Suprapubic skin (tissue), 4 donors: ENCODE measurements at places on chromosomes 7 and 10. TPM values are rescaled to one million over a fixed set of nuclear protein-coding genes. Genes with fewer than 3 reads are reported as not detected.

DNA sequence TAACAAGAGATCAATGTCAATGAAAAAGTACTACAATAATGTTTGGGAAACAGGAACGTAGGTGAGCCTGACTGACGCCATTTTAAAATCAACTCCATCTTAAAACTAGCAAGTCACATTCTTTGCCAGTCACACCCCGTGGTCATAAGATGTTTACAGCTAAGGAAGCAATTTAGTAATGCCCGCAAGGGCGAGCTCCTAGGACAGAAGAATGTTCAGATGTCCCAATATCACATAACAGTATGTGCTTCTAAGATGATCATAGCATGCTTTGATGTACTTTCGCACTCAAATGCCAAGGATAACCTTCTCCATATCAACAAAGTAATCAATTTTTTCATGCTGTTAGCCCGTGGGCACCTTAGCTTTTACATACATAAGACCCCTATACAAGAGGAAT lies 113.8 kb upstream of the EGFR start:
- H3K27me3 ChIP-seq: no peaks in the 10 kb centered on the region
- H3K4me3 ChIP-seq: no peak overlapping the region
- no peaks in the 10 kb centered on the region for H3K4me1 ChIP-seq
- H3K27ac ChIP-seq: peak overlapping the region; percentile 59
- no peak for DNase-seq
- H3K36me3 ChIP-seq: no peaks in the 10 kb centered on the region

DNA sequence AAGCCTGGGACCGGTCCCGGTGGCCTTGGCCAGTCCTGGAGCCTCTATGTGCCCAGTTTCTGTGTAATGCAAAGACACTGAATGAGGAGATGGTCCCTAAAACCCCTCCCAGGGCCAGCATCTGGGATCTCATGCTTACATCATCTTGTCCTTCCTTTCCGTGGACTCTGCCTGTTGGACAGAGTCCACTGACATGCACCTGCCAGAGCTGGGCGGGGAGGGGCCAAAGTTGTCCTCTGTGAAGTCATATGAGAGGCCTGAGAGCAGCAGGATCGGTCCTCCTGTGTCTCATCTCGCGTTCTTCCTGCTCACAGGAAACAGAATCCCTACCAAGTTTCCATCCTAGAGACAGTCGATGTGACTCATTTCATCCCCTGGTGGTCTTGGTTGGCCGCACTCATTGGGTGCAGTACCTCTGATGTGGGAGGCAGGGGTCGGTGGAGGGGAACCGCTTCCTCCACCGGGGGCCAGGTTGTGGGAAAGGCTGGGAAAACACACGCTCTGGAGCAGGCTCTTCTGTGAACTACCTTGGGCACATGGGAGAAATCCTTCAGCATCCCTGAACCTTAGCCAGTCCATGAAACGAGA lies 389.6 kb upstream of the PODXL start:
- DNase-seq: no peak
- H3K27me3 ChIP-seq: peaks cover 25% of the 10 kb centered on the region
- no peak overlapping the region for H3K27ac ChIP-seq
- H3K36me3 ChIP-seq: no peaks in the 10 kb centered on the region
- H3K4me1 ChIP-seq: peaks cover 34% of the 10 kb centered on the region
- no peak overlapping the region for H3K4me3 ChIP-seq

GRCh38 chr7:83648464-83649241 lies at the start of gene SEMA3E:
Gene SEMA3E (minus strand): TSS chr7:83649139.
- H3K36me3 ChIP-seq: no peaks in the 10 kb centered on the region
- DNase-seq: peak; percentile 55
- H3K27me3 ChIP-seq: no peaks in the 10 kb centered on the region
- H3K27ac ChIP-seq: peak within 1 kb of the TSS; percentile 34

The C7orf33 gene
- total RNA-seq: not detected

The NME8 gene
- not detected for total RNA-seq

- no peak overlapping the region for H3K27ac ChIP-seq
- no peaks in the 10 kb centered on the region for H3K4me1 ChIP-seq
- H3K27me3 ChIP-seq: no peaks in the 10 kb centered on the region
Observed at GRCh38 chr10:132365102-132365501, 31.9 kb upstream of the PWWP2B start.

DNA sequence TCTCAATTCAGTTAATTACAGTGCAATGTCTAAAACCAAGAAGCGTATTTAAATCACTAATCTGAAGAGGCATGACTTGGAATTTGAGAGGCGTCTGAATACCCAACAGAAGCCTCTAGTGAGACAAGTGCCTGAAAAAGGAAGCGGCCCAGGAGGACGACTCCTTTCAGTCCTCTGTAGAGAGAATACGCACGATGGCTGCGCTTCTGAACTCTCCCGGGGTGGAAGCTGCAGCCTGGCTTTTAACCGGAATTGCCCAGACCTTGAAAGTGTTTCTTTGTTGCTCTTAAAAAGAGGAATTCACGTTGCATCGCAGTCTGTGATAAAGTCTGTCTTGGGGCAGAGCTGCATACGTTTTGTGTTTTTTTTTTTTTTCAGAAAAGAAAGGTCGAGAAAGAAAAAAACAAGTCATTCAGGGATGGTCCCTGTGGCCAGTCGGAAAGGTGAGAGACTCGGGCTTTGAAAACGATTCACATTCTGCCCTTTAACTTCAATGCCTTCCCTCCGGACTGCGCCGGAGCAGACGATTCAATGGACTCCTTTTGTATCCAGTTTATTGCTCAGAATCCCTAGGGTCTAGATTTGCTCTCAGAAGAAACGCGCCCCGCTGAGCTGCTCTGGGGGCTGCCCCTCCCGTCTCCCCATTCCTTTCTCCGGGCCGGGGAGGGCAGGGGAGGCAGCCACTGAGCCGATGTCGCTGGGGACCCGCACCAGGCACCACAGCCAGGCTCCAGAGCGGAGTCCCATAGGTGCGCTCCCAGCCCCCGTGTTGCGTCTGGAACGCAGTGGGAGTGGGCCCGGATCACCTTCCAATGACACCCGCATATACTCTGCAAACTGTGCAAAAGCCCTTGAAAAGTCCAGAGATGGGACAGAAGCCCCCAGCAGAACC lies 994 bp upstream of the PTF1A start:
- no peak overlapping the region for H3K27ac ChIP-seq
- peaks cover 21% of the 10 kb centered on the region for H3K4me1 ChIP-seq
- DNase-seq: no peak
- H3K4me3 ChIP-seq: no peak overlapping the region

The GRID2IP gene
- total RNA-seq: 0.64 TPM

The PCLO gene
- total RNA-seq: 6.1 TPM

The CALML5 gene
- total RNA-seq: 1,788 TPM

GRCh38 chr7:117296066-117296465 lies 26.8 kb downstream of the WNT2 start:
- DNase-seq: no peak
- no peaks in the 10 kb centered on the region for H3K4me1 ChIP-seq

The EVX1 gene
- total RNA-seq: not detected

The GIMAP7 gene
- 10.8 TPM for total RNA-seq

- no peak overlapping the region for H3K27ac ChIP-seq
- H3K4me3 ChIP-seq: no peak overlapping the region
- peaks cover 3% of the 10 kb centered on the region for H3K4me1 ChIP-seq
- DNase-seq: no peak
- H3K27me3 ChIP-seq: no peaks in the 10 kb centered on the region
Observed at GRCh38 chr7:156969972-156970420, 20.5 kb downstream of the NOM1 start.

The TLX1 gene
- not detected for total RNA-seq

DNA sequence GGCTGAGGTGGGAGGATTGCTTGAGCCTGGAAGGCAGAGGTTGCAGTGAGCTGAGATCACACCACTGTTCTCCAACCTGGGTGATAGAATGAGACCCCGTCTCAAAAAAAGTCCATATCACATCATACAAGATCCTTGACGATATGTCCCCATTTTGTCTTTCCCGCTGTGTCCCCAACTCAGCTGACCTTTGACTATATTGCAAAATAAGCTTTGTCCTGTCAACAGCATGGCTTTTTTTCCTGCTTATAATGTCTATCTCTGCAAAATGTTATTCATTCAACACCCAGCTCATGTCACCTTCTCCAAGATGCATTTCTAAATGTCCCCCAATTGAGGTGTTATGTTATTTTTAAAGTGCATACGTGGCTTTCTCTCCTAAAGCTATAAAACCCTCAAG lies 136.0 kb upstream of the KAT6B start:
- no peak overlapping the region for H3K27ac ChIP-seq
- H3K36me3 ChIP-seq: no peaks in the 10 kb centered on the region
- no peaks in the 10 kb centered on the region for H3K4me1 ChIP-seq
- H3K27me3 ChIP-seq: no peaks in the 10 kb centered on the region
- DNase-seq: no peak

The ANKRD26 gene
- total RNA-seq: 4.0 TPM
